ENCODE measurements at places on chromosomes 1 and 21. TPM values are rescaled to one million over a fixed set of nuclear protein-coding genes. Genes with fewer than 3 reads are reported as not detected.

Gene NOTCH2NLA
- 46.5 TPM for total RNA-seq

DNA sequence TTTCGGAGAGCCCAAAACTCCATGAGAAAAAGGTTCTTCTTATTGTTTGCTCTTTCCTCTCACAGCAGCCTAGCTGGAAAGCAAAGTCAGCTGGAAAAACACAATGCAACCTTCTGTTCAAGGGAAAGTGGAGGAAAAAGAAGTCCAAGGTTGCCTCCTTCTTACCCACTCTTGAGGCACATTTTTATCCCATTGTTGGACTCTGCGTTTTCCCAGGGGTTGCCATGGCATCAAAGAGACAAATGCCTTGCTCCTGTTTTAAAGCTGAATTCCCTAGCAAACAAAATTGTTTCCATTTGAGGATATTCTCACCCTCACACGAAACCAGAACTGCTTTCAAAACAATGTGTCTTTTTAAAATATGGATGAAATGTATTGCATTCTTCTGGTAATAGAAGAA is 45.1 kb upstream of the PALMD start:
- DNase-seq, result no peak

DNA sequence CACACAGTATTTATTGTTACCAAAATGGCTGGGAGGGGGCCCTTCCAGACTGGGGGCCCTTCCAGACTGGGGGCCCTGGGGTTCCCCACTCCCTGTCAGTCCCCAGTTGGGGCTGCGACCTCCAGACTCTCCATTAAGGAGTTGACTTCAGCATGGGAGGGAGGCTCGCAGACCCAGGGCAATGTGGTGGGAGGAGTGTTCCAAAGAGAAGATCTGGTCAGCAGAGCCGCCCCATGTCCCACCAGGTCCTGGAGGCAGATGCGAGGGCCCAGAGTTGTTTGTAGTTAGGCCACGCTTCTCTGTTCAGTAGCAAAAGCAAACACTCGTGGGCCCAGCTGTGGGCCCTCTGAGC is 285.5 kb downstream of the LRRC40 start:
- no peak for DNase-seq

Gene KPRP
- total RNA-seq, result not detected

Data from cerebellum (tissue), 4 donors.